ENCODE measurements at places on chromosomes 11 and 22. TPM values are rescaled to one million over a fixed set of nuclear protein-coding genes. Genes with fewer than 3 reads are reported as not detected.

The ELF5 gene
- not detected for total RNA-seq

The APOA5 gene
- 0.21 TPM for total RNA-seq

The APOL5 gene
- not detected for total RNA-seq

The RAPSN gene
- total RNA-seq = 0.38 TPM

The ARHGAP42 gene
- total RNA-seq = 26.4 TPM

The PHF21B gene
- total RNA-seq = 49.6 TPM

The USP2 gene
- total RNA-seq = 1.1 TPM

The OR52N4 gene
- 0.27 TPM for total RNA-seq

The RAC2 gene
- total RNA-seq = not detected

The LYVE1 gene
- 0.09 TPM for total RNA-seq

The MAJIN gene
- not detected for total RNA-seq
